ENCODE measurements at places on chromosomes 3 and 15.
A peak's percentile ranks its signal among the peaks of the same experiment; 100 is the strongest.

- no peak for DNase-seq
These were observed 42.0 kb upstream of the CFAP161 start for GRCh38 chr15:81091889-81092558.

GRCh38 chr3:154794814-154795445 lies 285.2 kb upstream of the MME start:
- DNase-seq: no peak

DNA sequence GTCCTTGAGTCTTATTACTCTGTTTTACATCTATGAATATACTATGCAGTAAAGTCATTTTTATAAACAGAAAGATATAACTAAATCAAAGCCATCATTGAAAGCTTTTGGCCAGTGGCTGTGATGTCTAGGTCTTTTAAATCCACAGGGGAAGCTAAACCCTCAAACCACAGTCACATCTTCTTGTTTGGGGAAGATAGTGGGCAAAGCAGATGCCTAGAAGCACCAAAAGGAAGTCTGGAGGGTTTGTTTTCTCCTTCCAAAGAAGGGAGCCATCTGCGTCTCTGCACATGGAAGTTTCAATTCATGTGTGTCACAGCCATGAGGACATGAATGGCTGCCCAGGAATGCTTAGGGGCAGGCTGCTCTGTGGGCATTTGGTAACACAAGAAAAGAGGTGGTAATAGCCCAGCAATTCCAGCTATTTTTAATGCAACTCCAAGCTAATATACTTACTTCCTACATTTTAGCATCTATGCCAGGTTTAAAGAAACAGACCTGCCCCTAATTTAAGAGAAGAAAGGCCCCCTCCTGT lies 322.2 kb downstream of the SLC9A9 start:
- no peak for DNase-seq

DNA sequence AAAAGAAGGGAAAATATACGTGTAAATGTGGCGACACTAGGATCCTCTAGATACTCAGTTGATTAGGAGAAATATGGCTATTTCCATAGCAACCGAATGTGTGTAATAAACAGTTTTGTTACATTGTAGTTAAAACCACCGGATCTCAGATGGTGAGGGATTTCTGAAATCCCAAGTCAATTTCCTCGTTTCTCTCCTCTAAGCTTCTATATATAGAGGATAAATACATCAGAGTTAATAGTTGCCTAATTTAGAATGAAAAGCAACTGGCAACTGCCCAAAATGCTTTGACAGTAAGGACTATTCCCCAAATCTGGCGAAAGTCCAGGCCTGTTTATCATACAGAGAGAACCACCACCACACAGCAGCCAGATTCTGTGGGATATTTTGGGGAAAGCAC lies 112.6 kb downstream of the GABRB3 start:
- peak; percentile 12 for DNase-seq

DNA sequence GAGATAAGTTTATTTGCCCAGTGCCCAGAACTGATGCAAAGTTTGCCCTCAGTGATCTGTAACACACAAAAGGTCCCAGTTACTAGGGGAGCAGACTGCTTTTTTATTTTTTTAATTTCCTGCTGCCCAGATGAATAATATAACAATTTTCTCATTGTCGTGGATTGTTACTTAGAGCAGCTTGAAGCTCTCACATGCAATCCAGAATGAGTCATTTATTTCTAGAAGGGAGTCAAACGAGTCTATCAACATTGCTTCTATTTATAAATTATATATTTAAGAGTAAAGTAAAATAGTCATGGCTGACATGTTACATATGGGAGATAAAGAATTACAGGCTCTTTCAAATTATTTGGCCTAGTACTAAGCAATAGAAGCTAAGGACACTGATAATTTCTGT lies 41.3 kb downstream of the MEIS2 start:
- no peak for DNase-seq

GRCh38 chr3:124635169-124635539 lies 95.1 kb upstream of the UMPS start:
- DNase-seq: no peak

DNA sequence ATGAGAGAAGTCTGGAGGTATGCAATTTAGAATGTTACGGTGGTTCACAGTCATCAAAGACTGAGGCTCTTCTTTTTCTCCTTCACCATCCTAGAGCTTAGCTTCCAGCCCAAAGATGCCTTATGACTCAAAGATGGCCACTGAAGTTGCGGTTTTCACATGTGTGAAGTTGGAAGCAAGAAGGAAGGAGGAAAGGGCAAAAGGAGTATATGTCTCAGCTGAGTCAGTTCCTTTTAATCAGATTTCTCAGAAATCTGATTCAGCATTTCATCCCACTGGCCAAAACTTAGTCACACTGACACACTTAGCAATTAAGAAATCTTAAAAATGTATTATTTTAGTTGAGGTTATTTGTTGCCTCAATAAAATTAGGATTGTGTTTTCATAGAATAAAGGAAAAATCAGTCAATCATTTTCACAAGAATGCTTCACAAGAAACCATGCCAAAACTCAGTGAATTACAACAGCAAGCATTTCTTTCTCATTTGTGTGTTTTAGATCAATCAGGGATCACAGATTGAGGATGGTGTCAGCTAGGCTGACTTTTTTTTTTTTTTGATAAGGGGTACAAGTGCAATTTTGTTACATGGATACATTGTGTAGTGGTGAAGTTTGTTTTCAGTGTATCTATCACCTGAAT lies 211.1 kb upstream of the GADL1 start:
- DNase-seq: no peak

DNA sequence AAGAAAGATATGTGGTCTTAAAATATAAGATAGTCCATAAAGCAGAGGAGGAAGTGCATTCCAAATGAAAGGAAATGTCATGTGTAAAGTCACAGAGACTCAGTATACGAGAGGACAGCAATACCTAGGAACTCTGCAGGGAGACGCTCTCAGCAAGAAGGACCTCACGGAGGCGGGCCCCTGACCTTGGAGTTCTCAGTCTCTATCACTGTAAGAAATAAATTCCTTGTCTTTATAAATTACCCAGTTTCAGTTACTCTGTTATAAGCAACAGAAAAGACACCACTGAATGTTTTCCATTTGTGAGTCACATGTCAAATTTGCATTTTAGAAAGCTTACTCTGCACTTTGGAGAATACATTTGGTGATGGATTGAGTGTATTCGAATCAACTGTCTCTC lies 140.6 kb downstream of the GBE1 start:
- no peak for DNase-seq

GRCh38 chr15:71800835-71801745 lies 9.3 kb upstream of the NR2E3 start:
- DNase-seq: no peak

GRCh38 chr15:53586799-53587198 lies 172.7 kb downstream of the WDR72 start:
- no peak for DNase-seq

DNA sequence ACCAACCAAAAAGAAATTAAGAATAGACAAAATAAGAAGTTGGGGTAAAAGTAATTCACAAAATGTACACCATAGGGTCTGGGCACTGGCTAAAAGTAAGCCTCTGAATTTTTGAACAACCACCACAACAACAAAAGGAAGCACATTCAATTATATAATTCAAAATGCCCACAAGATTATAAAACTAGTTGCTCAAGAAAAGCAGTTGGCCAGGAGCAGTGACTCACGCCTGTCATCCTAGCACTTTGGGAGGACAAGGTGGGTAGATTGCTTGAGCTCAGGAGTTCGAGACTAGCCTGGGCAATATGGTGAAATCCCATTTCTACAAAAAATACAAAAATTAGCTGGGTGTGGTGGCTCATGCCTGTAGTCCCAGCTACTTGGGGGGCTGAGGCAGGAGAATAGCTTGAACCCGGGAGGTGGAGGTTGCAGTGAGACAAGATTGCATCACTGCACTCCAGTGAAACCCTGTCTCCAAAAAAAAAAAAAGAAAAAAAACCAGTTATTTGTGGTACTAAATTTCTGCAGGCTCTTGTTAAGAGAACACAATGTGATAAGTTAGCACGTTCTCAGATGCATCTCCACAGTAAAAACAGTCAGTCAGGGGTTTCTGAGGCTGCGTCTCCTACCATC lies 6.6 kb upstream of the ATP11B start:
- no peak for DNase-seq

GRCh38 chr15:31255732-31256377 lies 70.8 kb upstream of the KLF13 start:
- DNase-seq: no peak

DNA sequence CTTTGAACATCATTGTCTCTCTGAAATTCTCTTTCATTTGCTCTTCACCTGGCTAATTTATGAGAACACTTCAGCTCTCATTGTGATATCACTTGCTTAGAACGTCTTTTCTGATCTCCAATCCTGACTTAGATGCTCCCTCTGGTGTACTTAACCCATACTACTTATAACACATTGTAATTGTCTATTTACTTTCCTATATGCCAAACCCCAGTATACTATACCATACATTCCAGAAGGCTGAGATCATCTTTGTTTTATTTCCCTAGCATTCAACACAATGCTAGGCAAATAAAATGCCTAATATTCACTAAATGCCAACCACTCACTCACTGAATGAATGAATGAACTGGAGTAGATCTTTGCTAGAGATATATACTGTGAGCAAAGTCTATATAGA lies 27.0 kb upstream of the PEX5L start:
- no peak for DNase-seq

DNA sequence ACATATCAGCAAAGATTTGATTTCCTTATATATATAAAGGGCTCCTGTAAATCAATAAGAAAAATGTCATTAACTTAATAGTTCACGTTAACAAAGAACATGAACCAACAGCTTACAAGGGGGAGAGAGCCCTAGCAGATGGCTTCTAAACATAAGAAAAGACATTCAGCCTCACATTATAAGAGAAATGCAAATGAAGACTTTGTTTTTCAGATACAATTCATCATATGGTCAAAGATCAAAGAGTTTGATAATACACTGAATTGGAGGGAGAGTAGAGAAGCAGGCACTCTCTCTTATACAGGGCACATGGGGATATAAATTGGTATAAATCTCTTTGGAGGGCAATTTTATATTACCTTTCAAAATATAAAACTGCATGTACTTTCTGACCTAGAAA lies 21.1 kb downstream of the RBP2 start:
- DNase-seq: no peak

DNA sequence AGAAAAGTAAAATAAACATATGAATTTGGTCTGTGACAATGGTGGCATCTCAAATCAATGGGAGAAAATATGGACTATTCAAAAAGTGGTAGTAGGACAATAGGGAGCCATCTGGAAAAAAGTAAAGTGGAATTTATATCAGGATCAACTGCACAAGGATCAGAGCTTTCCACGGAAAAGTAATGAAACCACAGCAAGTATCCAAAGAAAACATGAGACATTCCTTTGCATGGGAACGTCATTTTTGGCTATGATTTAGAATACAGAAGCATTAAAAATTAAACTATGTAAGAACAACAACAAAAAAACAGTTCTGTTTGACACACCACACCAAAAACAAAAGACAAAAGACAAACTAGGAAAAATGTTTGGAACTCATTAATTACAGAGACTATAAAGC lies 18.7 kb downstream of the CRBN start:
- no peak for DNase-seq

DNA sequence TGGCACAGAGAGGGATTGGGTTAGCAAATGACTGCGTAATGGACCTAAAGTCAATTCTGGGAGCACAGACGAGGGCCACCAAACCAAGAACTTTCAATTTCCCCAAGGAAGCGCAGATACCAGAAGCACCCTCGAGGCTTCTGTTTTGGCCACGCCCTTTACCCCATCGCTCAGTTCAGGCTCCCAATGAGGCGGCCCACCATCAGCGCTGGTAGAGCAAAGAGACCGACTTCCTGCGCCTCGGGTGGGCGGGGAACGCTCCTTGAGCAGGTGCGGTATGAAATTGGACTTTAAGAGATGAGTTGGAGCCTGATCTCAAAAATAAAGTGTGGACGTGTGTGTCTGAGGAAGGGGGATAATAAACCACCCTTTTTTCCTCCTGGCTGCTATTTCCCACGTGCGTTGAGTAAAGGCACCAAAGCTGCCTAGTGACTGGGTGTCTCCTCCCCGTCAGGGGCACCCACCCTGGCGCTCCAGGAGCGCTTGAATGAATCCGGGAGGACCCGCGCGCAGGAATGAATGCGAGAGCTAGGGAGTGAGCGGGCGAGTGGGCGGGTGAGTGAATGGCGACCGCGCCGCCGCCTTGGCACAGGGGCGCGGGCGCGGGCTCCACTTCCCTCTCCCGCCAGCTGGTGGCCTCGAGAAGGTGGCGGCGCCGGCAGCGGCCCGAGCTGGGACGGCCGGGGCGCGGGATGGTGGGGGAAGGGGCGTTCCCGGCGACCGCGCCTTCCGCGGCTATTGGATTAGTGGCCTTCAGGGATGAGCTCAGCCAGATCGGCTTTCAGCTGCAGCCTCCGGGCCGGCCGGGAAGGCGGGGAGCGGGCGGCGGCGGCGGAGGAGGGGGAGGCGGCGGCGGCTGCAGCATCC lies at the start of gene SPSB4:
Gene SPSB4, plus strand, starts transcription at position 772 of the 867 bp plus-strand sequence. CDS start 14,758 bp downstream, outside the sequence.
- peak; percentile 55 for DNase-seq

DNA sequence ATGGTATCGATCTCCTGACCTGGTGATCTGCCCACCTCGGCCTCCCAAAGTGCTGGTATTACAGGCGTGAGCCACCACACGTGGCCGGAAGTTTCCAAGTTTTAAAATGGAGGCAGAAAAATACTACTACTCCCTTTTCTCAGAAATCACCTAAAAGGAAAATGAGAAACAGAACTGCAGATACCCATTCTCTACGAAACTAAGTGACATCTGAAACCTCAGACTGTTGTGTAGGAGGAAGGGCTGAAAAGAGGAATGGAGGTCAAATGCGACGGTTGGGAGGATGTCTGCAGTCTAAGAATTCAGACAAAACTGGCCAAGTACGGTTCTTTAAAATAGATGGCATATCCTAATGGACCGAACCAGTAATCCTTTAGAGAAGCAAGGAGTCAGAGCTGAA lies 24.1 kb downstream of the WDR48 start:
- DNase-seq: no peak

DNA sequence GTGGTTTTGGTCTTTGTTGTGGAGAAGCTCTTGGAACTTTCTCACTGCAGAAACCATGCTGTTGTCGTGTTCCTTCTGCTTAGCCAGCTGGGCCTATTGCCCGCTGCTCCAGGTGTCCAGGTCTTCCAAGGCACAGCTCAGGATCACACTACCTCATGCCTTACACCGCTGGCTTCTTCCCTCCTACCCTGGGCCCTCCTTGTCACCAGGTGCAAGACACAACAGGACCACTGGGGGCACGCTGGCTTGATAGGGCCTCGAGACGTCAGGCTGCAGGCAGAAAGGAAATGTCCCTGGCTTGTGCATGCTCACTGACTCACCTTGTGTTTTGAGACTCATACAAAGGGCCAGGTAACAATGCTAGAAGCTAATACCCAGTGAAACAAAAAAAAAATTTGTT lies 32.3 kb downstream of the PAQR9 start:
- DNase-seq: no peak
